ENCODE measurements at places on chromosomes 3 and 15.

- DNase-seq: no peak
These were observed 386.3 kb downstream of the EPHB1 start for GRCh38 chr3:135181408-135181807.

DNA sequence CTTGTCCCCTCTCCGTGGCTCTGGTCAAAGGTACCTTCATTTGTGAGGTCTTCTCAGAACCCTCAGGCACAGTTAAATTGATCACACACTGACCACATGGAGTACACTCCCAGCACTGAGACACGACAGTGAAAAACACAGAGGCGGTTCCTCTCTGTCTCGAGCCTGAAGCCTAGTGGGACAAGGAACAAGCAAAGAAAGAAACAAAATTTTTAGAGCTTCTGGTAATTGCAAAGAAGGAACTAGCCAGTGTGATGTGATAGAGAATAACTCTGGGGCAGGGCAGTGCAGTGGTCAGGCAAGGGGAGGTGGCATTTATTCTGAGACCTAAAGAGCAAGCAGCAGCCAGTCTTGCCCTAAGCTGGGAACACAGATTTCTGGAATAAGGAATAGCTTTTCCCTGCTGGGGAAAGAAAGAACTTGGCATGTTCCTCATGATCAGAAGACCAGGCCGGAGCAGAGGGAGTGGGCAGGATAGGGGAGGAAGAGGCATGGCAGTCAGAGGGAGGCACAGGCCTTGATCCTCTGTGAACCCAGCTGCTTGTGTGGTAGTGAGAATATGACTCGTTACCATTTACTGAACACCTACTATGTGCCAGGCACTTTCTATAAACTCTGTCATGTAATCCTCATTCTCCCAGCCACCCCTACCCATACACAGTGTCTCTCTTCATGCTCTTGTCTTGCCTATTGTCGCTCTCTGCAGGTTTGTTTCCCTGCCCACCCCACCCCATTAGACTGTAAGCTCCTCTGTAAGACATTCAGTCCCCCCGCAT is 262.3 kb upstream of the HES1 start:
- no peak for DNase-seq

DNA sequence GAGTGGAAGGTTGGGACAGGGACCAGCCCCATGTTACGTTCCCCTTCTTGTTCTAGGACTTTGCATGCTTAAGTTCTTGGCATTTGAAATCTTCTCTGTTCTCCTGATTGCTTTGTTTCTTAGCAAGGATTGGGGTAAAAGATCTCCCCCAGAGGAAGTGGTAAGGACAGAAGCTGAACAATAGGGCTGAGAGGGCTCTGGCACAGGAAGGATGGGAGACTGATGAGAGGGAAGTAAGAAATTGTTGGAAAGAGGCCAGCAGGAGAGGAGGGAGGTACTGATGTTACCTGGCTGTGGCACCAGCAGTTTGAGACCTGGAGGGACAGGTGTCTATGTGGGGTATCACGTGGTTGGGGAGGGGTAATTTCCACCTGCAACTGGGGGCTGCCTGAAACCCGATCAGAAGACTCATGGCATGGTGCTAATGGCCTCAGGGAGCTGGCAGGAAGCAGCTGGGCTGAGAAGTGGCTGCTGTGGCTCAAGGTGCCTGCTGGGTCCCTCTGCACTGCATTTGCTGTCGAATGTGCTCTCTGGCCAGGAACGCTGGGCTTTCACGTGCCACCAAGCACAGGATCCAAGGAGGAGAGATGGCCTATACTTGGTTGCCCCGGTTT is 108.4 kb downstream of the LSM3 start:
- DNase-seq: no peak

DNA sequence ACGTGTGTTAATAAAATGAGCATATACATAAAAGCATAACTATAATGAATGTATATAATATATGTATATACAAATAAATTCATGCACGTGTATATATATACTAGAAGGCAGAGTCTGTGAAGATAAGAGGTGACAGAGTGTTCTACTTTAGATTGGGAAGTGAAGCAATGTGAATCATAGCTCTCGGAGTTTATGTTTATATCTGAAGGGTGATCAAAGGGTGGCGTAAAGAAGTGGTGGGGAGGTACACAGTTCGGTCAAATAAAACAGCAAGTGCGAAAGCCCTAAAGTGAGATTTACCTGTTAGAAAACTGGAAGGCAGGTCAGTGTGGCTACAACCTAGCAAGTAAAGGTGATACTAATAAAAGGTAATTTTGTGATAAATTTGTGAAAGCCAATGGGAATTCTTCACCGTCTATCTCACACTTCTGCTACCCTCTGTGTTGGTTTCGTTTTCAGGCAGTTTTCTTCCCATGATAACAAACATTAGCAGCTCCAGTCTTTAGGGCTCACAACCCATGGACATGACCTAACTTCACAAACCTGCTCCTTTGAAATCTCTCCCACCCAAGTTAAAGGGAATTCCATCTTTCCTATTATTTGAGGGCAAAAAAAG is 46.7 kb upstream of the BCHE start:
- DNase-seq: no peak

DNA sequence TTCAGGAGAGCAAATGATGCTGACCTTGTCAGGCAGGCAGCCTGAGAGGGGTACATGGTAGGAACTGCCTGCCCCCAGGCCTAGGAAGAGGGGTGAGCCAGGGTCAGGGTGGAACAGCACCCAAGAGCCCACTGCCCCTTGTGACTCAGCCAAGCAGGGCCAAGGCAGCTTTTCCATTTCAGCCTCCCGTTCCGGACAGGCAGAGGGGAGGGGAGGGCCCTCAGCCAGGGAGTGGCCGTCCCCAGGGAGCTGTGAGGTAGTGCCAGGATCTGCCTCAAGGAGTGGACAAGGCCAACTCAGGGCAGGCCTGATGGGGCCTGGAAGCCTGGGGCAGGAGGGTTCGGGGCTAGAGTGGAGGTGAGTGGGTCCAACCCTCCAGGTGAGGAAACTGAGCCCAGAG is 5.1 kb upstream of the ANKRD63 start:
- no peak for DNase-seq

GRCh38 chr3:62602129-62602770 is 228.9 kb upstream of the FEZF2 start:
- DNase-seq: no peak

DNA sequence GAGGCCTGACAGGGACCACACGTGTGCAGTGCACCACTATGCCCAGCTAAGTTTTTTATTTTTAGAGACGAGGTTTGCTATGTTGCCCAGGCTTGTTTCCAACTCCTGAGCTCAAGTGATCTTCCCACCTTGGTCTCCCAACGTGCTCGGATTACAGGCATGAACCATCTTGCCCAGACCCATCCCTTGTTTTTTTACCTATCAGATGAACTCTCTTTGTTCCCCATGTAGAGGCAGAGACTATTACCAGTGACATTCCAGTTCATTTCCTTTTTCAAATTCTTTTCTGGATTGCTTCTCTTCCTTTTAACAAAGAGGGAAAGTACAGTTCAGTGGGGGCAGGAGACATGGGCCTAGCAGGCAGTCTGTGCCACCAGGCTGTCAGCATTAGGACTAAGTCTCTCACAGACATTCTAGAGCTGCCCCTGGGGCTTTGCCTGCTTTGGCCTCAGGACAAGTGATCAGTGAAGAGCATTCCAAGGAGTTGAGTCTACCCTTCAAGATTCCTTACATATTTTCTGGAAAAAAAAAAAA is 103.5 kb upstream of the SLC7A14 start:
- no peak for DNase-seq

GRCh38 chr3:149199474-149199873 is 22.2 kb downstream of the CP start:
- DNase-seq: no peak
